ENCODE measurements at places on chromosomes 16 and 17. TPM values are rescaled to one million over a fixed set of nuclear protein-coding genes. Genes with fewer than 3 reads are reported as not detected.

GRCh38 chr17:35743626-35744328, 9.3 kb downstream of the GAS2L2 start:
- no peaks in the 10 kb centered on the region for H3K36me3 ChIP-seq
- DNase-seq = no peak
- no peak overlapping the region for H3K27ac ChIP-seq
- H3K4me1 ChIP-seq = peaks cover 13% of the 10 kb centered on the region
- no peak overlapping the region for H3K4me3 ChIP-seq
- peaks cover 7% of the 10 kb centered on the region for H3K27me3 ChIP-seq

- H3K4me1 ChIP-seq = no peaks in the 10 kb centered on the region
- no peaks in the 10 kb centered on the region for H3K36me3 ChIP-seq
- no peak for DNase-seq
- H3K4me3 ChIP-seq = no peak overlapping the region
- H3K27me3 ChIP-seq = no peaks in the 10 kb centered on the region
Observed at GRCh38 chr17:81121841-81122733, 43.2 kb upstream of the PVALEF start.

ARHGAP23 gene
- 23.8 TPM for total RNA-seq

DNA sequence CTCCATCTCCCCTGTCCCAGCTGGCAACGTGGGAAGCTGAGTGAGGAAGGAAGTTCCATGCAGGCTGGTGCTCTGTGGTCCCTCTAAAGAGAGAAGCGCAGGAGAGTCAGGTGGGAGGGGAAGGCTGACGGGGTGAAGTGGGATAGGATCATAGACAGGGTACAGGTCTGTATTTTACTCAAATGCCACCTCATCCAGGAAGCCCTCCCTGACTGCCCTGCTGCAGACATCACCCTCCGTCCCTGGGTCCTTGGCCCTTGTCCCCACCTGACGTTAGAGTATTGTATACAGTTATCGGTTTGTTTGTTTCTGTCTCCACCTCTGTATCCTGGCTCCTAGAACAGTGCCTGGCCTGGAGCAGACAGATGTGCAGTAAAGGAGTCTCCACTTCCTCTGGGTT, 11.7 kb downstream of the CANT1 start:
- no peaks in the 10 kb centered on the region for H3K27me3 ChIP-seq
- DNase-seq = no peak
- peaks cover 20% of the 10 kb centered on the region for H3K4me1 ChIP-seq
- H3K36me3 ChIP-seq = no peaks in the 10 kb centered on the region
- H3K27ac ChIP-seq = no peak overlapping the region

GRCh38 chr16:27699540-27699939, 149.6 kb downstream of the KATNIP start:
- no peaks in the 10 kb centered on the region for H3K4me1 ChIP-seq
- H3K36me3 ChIP-seq = peaks cover 13% of the 10 kb centered on the region
- no peak for DNase-seq
- H3K27me3 ChIP-seq = no peaks in the 10 kb centered on the region

C17orf50 gene
- not detected for total RNA-seq

- H3K27ac ChIP-seq = no peak overlapping the region
- H3K4me1 ChIP-seq = no peaks in the 10 kb centered on the region
- no peak for DNase-seq
- H3K36me3 ChIP-seq = peaks cover 3% of the 10 kb centered on the region
- H3K4me3 ChIP-seq = no peak overlapping the region
Observed at GRCh38 chr17:15657868-15658267, 26.2 kb downstream of the TRIM16 start.

DNA sequence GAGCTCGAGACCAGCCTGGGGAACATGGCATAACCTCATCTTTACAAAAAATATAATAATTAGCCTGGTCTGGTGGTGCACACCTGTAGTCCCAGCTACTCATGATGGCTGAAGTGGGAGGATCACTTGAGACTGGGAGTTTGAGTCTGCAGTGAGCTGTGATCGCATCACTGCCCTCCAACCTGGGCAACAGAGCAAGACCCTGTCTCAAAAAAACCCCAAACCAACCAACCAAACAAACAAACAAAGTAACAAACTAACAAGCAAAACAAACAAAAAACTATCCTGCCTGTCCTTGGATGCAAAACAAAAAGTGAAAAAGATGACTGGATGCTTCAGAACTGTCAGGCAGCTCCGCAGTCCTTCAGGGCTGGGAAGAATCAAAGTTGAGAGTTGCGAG, 5.7 kb upstream of the NGFR start:
- H3K27me3 ChIP-seq = no peaks in the 10 kb centered on the region
- no peak overlapping the region for H3K4me3 ChIP-seq
- DNase-seq = no peak
- no peaks in the 10 kb centered on the region for H3K4me1 ChIP-seq
- no peak overlapping the region for H3K27ac ChIP-seq

P2RX5 gene
- total RNA-seq = 40.5 TPM

- H3K27me3 ChIP-seq = no peaks in the 10 kb centered on the region
- no peak for DNase-seq
- H3K4me1 ChIP-seq = no peaks in the 10 kb centered on the region
- H3K36me3 ChIP-seq = peaks cover 49% of the 10 kb centered on the region
Observed at GRCh38 chr16:22346483-22346882, 27.9 kb downstream of the CDR2 start.

DNA sequence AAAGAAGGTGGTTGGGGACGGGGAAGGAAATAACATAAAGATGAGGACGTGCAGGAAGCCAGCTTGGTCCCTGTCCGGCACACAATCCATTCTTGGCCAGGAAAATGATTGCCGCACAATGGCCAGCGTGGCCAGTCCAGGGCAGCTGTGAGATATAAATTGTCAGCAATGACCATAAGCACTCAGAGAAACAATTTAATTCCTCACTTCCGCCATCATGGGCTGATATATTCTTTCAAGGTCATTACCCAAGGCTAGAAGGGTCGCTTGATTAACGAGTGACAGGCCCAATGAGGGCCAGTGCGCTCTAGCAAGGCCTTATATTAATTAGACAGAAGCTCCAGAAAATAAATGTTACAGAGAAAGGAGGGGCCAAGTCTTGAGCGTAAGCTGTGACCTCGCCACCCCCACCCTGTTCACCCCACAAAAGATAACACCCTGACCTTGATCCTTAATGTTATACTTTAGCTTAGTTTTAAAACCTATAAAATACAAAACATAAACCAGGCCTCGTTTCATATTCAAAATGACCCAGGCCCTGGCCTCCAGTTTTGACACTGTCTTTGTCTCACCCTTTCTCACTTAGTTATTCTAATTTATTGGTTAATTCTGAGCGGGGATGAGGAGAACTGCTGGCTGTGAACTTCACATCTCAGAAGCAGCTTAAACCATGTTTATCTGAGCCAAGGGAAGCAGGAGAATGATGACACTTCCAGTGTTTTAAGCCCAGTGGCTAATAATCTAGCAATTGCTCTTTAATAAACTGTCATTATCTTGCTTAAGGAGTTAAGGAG, 478.3 kb upstream of the ZFHX3 start:
- no peak overlapping the region for H3K27ac ChIP-seq
- DNase-seq = no peak
- peaks cover 14% of the 10 kb centered on the region for H3K4me1 ChIP-seq

- no peak overlapping the region for H3K27ac ChIP-seq
- peaks cover 8% of the 10 kb centered on the region for H3K27me3 ChIP-seq
- DNase-seq = no peak
- no peaks in the 10 kb centered on the region for H3K36me3 ChIP-seq
- H3K4me1 ChIP-seq = no peaks in the 10 kb centered on the region
Observed at GRCh38 chr17:74362069-74362405, 369 bp upstream of the BTBD17 start.

AGRP gene
- total RNA-seq = not detected

- H3K4me1 ChIP-seq = no peaks in the 10 kb centered on the region
- no peak overlapping the region for H3K4me3 ChIP-seq
- DNase-seq = no peak
Observed at GRCh38 chr16:63426275-63426870, 1390.1 kb upstream of the CDH8 start.

NACA2 gene
- total RNA-seq = not detected

TMEM114 gene
- total RNA-seq = not detected

DNA sequence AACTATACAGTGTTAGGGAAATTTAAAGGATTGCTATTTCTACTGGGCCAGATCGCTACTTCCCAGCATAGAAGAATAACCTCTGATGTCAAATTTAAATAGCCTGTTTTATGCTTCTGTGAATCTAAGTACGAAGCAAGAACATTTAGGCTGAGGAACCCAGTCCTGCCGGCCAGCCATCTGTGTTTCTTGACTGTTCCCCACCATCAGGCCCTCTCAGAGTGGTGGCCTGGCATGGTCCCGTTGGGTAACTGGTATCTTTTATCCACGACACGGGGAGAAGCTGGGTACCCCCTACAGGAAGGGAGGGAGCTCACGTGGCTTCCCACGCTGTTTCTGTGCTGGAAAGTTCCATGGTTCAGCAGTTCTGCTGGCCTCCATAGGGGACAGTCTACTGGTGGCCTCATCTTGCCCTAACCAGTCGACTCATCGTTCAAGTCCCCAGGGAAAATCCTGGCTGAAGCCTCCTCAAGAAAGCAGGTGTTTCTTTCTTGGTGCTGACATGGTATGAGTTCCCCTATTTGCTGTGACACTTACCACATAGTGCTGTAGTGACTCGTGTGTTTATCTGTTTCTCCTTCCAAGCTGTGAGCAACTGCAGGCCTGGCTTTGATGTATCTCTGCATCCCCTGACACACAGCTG, 201.7 kb upstream of the NLRP1 start:
- no peaks in the 10 kb centered on the region for H3K36me3 ChIP-seq
- H3K27me3 ChIP-seq = no peaks in the 10 kb centered on the region
- H3K27ac ChIP-seq = no peak overlapping the region

- no peaks in the 10 kb centered on the region for H3K27me3 ChIP-seq
- H3K4me1 ChIP-seq = no peaks in the 10 kb centered on the region
- no peak overlapping the region for H3K27ac ChIP-seq
- H3K36me3 ChIP-seq = no peaks in the 10 kb centered on the region
- no peak for DNase-seq
Observed at GRCh38 chr17:13490427-13490826, 111.3 kb downstream of the HS3ST3A1 start.

DNA sequence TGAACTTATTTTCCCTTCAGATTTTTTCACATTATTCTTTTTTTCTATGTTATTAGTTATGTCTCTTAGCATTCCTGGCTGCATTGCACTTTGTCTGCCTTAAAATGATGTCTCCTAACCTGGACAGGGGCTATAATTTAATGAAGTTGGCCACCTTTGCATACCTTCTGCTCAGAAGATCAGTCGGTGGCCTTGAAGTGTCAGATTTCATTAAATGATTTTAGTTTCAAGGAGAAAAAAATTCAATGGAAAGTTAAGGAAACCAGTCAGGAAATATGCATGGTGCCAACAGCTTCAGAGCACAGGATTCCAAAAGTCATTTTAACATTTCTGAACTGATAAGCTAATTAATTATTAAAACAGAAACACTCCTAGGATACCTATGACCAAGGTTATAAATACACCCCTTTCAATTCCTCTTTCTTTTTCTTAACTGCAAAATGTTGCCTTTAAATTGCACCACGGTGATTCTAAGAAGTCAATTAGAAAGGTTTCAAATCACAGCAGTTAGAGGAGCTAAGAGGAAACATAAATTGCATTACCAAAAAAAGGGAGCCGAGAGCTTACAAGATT, 533.4 kb downstream of the KCNJ2 start:
- H3K4me3 ChIP-seq = no peak overlapping the region
- no peak for DNase-seq
- H3K36me3 ChIP-seq = no peaks in the 10 kb centered on the region
- no peaks in the 10 kb centered on the region for H3K4me1 ChIP-seq

DNA sequence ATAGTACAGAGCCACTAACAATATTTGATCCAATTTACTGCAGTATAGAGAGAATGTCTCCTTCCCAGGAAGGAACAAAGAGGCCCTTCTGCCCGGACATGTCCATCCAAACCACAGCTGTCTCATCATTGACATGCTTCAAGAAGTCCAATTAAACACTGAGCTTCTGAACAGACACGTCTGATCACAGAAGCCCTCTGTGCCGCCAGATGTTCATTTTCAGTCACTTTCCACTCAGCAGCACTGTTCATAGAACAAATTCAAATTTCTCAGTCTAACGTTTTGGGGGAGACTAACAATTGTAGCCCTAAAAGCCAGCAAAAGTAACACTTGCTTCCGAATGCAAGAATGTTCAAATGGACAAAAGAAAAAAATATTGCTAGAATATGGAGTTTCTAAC, 15.3 kb downstream of the ZC3H7A start:
- no peaks in the 10 kb centered on the region for H3K36me3 ChIP-seq
- DNase-seq = no peak
- H3K27ac ChIP-seq = peak overlapping the region; percentile 74
- peaks cover 35% of the 10 kb centered on the region for H3K4me1 ChIP-seq

OXLD1 gene
- 20.9 TPM for total RNA-seq

C1QTNF1 gene
- 10.5 TPM for total RNA-seq

DNA sequence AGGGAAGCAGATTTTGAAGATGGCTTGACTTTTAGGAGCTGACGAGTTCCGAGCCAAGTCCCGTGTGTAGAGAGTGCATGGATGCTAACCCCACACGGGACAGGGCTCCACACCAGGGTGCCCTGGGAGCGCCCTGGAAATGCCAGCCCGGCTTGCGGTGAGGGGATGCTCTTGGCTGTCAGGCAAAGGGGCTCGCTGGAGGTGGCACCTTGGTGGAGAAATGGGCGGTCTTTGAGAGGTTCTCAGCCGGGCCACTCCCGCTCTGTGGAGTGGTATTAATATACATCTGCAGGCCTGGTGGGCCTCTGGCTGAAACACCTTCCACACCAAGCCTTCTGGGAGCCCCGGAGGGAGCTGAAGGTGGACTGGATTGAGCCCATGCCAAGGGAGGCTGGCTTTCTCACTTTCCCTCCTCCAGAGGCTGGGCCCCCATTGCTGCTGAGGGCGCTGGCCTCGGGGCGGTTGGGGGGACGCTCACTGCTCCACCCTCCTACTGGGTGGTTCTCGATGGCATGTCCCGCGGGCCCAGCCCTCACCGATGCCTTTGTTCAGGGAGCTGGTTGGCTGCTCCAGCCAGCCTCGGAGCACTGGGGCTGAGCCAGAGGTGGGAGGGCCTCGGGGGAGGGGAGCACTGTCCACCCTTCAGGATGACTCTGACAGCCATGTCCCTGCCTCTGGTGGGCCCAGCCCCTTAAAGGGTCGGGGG, 210.3 kb downstream of the NTN1 start:
- no peak overlapping the region for H3K4me3 ChIP-seq
- no peak overlapping the region for H3K27ac ChIP-seq
- peak; percentile 44 for DNase-seq
- H3K4me1 ChIP-seq = no peaks in the 10 kb centered on the region

ITGAD gene
- total RNA-seq = not detected

DNA sequence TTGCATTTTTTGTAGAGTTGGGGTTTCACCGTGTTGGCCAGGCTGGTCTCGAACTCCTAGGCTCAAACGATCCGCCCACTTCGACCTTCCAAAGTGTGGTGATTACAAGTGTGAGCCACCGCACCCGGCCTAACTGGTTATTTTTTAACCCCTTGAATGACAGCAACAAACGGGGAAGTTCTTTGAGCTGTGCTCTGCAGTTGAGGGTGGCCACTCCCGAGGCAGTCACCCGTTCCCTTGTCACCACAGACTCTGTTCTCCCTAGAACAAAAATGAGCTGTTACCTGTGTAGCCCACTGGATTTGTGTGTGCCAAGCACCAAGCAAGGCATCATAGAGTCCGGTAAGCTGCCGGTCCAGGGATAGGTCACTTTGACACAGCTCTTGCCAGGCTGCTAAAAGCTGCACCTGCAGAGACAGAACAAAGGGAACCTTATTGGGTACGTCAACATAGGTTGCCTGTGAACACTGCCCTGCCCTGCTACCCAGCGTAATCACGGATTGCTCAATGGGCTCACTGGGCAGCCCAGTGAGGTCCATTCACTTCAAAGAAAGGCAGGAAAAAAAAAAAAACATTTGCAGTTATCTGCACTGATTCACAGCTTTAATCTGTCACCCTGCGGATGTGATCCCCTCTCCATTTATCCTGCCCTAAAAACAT, 19.6 kb downstream of the COG7 start:
- DNase-seq = no peak
- no peak overlapping the region for H3K27ac ChIP-seq
- peaks cover 81% of the 10 kb centered on the region for H3K36me3 ChIP-seq
- H3K4me1 ChIP-seq = peaks cover 15% of the 10 kb centered on the region
